ENCODE measurements at places on chromosomes 2 and 18.

DNA sequence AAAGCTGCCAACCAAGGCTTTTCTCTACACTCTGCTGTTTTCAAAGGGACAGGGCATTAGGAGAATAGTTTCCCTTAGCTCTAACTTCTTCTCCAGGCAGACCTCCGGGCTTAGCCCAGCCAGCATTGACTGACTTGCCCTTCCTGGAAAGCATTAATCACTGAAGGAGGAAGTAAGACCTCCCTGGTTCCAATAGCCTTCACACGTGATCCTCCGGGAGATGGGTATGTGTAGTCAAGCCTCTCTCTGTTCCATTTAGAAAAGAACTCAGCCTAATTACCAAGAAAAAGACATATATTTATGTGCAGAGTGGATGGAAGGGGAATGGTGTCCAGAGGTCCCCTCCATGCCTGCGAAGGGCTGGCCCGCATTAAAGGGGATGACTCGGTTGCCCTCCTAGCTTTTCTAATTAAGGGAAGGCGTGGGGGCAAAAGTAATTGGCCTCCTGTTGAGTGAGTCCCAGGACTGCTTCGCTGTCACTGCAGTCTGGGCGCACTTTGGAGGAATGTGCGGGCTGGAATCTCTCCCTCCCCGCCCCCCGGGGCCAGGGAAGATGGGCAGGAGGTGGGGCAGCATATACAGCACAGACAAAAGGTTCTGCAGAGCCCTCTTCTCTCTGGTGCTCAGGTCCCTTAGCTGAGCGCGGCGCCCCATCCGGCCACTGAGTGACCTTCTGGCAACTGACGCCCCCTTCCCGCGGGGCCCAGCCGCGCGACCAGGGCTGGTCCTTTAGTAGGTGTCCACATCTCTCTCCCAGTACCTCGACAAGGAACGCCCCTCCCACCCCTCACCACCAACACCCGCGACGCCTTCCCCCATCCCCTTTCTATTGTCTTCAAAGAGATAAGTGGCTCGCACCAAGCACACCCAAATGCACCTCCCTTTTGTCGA lies 686.0 kb downstream of the NRXN1 start:
- DNase-seq: no peak

DNA sequence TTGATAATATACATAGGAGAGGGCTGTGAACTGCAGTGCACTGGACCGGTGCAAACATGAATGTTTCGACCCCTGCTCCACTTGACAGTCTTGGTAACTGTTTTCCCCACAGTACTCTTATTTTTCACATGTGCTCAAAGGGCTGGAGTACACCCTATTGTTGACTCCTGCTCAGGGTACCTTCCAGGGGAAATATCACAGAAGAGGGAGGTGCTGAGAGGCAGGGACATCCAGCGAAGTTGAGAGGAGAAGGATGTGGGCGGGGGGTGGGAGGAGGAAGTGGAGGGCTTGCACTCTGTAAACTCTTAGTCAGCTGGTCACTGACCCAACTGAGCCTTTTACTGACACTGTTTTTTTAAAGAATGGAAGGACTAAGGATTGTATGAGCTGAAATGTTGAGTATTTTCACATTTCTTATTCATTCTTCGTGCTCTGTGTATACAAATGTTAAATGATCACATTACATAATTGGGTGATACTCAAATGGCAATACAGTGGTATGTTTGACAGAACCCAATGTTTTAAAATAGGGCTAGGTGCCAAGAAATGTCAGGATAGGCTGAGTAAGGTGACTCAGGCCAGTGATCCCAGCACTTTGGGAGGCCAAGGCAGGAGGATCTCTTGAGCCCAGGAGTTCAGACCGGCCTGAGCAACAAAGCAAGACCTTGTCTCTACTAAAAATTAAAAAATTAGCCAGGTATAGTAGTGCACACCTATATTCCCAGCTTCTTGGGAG lies 10.0 kb downstream of the INPP4A start:
- DNase-seq: no peak

GRCh38 chr2:200466425-200467418 lies 43.1 kb downstream of the KCTD18 start:
- peak; percentile 43 for DNase-seq

DNA sequence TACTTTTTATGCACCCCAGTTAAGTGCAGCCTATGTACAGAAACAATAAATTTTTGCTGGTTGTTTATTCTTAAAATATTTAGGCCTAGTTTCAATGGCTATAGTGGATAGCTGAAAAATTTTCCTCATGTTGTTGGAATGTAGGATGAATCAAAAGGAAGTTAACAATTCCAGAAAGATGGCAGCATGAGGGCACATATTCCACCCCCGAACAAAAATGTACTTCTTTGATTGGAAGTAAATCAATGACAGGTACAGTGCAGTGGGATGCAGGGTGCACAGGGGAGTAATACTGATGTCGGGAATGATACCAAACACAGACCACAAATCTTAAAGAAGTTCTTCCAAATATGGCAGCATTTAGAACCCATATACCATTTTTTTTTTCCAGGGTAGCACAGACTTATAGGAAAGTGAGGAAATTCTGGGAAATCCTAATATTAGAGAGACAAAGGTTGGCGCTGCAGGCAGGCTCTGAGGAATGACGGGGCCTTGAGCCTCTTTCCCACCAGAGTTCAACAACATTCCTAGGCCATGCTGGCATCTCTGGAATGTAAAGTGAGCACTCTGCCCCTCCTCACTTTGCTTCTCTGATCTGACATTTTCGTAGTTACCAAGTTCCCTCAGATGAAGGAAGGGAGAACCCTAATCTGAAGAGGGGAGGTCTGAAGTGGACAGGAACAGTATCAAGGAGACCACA lies 36.6 kb upstream of the IKZF2 start:
- no peak for DNase-seq

DNA sequence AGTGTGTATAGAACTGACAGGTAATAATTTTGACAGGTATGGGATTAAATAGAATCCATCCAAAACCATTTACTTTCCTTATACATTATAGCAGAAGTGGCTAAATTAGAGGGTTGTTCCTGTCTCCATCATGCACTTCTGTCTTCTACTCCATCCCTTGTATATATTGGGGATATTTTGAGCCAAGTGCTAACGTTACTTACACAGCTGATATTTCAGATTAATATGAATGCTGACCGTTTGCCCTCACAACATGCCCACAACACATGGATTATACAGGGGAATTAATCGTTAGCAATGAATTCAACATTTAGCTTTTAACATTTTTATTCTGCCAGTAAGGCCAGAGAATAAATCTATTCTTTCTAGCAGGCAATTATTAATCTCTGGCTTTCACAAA lies 1125.0 kb upstream of the FAM98A start:
- DNase-seq: no peak
